Ascending aorta (tissue), 2 donors: ENCODE measurements at places on chromosomes 6 and 20. TPM values are rescaled to one million over a fixed set of nuclear protein-coding genes. Genes with fewer than 3 reads are reported as not detected.
A peak's percentile ranks its signal among the peaks of the same experiment; 100 is the strongest.

Gene EPPIN
- not detected for total RNA-seq

Gene DUSP15
- 13.0 TPM for total RNA-seq

Gene RSPH9
- total RNA-seq, result not detected

Gene SCRT2
- total RNA-seq, result not detected

DNA sequence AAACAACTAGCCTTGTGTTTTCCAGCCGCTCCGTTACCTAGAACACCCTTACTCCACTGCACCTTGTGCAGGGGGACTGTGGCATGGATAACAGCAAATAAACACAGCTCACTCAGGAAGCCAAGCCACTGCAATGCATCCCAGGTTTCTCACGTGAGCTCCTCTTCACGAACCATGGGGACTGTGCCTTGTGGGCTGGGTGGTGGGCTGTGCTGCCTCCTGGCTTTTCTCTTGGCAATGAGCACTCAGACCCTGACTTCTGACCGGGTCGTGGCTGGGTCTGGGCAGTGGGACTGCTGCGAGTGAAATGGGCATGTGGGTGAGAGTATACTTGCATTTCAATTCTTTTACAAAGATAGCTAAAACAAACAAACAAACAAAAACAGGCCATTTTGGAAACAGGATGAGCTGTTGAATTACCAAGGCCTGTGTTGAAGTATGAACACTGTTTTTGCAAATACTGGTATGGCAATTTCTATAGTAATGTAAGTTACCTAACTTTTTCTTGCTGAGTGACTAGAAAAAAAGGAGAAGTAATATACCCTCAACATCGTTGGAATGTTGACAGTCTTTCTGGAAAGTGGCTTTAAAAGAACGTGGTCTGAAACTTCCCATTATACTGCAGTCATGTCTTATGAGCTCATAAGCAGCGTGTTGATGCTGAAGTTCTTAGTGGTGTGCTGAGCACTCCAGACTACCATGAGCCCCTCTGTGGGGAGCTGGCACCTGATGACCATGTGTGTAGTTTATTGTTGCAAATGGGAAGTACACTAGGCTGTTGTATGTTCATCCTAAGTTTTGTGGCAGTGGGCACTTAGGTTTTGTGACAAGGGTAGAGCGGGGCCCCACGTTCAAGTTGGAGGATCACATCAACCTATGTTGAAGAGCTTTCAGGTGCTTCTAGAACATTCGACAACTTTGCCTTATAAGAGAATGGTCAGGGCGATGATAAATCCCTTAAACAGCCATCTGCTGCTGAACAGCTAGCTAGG is 120.4 kb downstream of the ARMC2 start:
- DNase-seq, result no peak

DNA sequence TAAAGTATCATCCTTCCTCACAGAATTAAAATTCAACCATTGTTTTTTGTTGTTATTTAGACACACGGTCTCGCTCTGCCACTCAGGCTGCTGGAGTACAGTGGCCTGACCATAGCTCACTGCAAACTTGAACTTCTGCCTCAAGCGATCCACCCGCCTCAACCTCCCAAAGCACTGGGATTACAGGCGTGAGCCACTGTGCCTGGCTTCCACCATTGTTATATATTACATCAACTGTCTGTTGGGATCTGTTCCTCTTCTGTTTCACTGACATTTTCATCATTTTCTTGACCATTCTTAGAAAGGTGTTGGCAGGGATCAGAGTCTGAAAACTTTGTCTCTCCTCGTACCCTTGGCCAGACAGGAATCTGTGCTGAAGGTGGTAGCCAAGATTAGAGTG is 21.3 kb upstream of the TULP1 start:
- no peak for DNase-seq

DNA sequence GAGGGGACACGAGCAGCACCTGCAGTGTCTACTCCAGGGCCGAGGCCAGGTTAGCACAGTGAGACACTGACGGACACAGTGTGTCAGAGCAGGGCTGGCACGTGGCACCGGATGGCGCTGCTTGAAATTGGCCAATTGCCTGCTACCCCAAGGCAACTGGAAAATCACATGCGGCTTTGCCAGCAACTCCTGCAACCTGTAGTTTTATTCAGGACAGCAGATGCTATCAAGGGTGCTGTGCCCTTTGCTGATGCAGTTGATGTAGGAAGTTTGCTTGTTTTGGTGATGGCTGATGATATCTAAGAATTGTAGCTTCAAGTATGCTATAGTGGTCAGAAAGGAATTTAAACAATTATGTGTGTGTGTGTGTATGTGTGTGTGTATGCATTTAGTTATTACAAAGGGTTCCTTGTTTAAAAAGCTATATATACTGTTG is 25.9 kb downstream of the RIN2 start:
- DNase-seq, result no peak

DNA sequence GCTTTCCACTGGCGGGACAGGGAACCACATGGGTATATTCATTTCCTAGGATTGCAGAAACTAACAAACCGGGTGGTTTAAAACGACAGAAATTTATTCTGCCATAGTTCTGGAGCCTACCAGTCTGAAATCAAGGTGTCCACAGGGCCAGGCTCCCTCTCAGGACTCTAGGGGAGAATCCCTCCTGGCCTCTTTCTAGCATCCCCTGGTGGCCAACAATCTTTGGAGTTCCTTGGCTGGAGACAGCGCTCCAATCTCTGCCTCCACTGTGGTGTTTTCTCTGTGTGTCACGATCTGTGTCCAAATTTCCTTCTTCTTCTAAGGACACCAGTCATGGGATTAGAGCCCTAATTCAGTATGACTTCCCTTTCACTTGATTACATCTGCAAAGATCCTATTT is 95.0 kb downstream of the SCML4 start:
- no peak for DNase-seq

- no peak for DNase-seq
These were observed 1.7 kb upstream of the SCAF8 start for GRCh38 chr6:154731296-154732218.

- no peak for DNase-seq
These were observed 7.0 kb downstream of the GDAP1L1 start for GRCh38 chr20:44254073-44254472.

GRCh38 chr20:25252686-25253421 is 5.0 kb downstream of the PYGB start:
- DNase-seq, result no peak

GRCh38 chr6:136609873-136610706 is 59.9 kb upstream of the MAP7 start:
- peak; percentile 91 for DNase-seq

- no peak for DNase-seq
These were observed 390.8 kb downstream of the GJA1 start for GRCh38 chr6:121826156-121826810.
